ENCODE measurements at places on chromosomes 7 and 10.

GRCh38 chr7:64300641-64301405 lies 12.9 kb upstream of the ZNF736 start:
- no peak for DNase-seq

DNA sequence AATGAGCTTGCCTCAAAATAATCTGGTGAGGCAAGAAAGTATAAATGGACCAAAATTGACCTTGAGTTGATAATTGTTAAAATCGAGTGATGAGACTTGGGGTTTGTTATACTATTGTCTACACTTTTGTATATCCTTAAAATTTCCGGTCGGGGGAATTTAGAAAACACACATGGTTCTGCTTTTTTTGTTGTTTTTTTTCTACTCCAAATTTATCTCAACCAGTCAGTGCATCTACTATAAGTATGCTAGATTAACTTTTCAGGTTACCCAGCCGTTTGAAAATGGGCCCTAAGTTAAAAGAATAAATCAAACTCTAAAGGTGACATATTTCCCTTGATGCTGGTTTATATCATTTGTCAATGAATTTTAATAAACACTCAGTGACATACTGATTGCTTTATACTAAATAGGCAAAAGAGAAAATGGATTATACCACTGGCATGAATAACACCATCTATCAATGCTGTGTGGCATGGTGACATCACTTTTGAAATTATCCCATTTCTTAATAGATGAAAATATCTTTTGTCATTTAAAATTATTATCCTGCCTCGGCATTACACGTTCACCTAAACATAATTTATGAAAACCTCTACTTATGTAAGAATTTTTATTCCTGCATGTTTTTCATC lies 40.3 kb upstream of the ST8SIA6 start:
- no peak for DNase-seq

DNA sequence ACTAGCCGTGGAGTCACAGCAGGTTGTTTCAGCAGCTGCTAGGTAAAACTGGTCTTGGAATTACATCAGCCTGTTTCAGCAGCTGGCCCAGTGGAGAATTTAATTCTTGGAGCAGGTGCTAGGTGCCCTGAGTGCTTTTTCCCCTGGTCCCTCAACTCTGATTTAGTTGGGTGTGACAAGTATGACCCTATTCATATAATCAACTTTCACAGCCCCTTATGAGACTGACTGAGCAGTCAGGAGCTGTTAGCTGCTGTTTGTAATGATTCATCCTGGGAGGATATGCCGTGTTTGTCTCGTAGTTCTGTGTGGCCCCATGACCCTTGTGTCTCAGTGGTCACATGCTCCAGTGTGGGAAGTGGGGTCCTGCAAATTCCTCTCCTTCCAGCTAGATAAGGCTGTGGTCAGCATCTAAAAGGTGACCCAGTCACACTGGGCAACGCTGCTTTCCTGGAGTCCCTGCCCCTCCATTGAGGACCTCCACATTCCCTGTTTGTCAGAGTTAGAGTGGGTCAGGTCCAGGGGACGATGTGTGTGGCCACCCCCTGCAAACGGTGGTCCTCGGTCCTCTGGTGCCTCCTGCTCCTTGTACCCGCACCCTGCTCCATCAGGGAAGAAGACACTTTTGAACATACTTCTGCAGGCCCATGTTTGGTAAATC lies 28.3 kb downstream of the TBATA start:
- no peak for DNase-seq

- no peak for DNase-seq
These were observed 12.9 kb upstream of the CSGALNACT2 start for GRCh38 chr10:43125274-43125845.

GRCh38 chr7:157499835-157500153 lies 163.0 kb downstream of the DNAJB6 start:
- DNase-seq, result no peak

DNA sequence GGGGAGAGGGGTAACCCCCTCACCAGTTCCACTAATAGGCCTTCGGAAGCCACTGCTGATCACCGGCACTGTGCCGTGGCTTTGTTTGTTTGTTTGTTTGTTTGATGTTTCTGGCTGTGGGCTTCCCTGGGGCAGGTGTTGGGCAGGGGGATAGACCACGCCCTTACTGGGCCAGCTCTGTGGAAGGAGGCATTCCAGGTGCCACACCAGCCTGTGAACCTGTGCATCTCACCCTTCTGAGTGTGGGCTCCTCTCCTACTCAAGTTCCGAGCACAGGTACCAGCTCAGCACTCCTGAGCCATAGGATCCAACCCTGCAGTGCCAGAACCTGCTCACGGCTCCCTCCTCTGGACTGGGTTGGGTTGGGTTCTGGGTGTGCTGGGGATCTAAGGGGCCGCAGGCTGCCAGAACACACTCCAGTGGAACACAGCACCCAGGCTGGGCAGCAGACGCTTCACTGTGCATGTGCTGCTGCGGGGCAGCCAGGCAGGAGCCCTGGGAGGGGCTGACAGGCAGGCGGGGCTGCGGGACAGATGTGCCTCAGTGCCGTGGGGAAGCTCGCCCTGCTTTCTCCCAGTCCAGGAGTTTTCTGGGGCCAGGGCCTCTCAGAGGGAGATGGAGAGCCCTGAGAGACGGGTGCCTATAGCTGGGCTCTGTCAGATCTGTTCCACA lies 1053.9 kb downstream of the CNTNAP2 start:
- no peak for DNase-seq

GRCh38 chr10:77637532-77638320 lies at the start of gene KCNMA1:
Gene KCNMA1, minus strand, starts transcription at chr10:77637808.
- DNase-seq, result no peak

DNA sequence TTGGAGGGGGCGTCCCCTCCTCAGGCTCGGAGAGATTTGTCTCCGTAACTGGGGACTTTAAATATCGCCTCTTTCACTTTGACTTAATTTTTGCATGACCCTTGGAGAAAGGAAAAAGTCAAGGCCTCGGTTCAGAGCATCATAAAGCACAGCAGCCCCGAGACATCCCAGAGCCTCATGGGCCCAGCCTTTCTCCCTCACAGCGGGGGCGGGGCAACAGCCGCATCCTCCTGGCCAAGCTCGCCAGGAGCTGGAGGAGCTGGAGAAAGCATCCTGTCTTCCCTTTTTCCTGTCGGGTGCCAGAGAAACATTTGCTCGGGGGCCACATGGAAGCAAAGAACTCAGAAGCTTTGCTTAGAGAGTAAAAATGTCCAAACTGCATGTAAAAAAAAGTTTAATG lies 43.6 kb upstream of the DPYSL4 start:
- no peak for DNase-seq

DNA sequence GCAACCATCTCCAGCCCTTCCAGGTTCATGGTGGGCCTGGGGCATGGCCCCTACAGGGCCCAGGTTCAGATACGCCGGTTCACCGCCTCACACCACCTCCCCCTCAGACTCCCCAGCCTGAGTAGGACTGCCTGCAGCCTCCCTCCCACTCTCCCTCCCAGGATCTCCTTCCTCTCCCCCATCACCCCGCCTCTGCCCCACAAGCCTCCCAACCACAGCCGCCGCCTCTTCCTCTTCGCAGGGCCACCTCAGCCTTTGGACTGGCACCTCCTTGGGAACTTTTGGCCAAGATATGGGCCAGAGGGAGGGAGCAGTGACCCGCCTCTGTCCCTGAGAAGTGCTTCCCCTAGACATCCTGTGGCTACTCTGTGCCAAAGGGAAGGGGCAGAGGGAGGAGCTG lies 9.3 kb downstream of the KCNIP2 start:
- DNase-seq, result no peak

DNA sequence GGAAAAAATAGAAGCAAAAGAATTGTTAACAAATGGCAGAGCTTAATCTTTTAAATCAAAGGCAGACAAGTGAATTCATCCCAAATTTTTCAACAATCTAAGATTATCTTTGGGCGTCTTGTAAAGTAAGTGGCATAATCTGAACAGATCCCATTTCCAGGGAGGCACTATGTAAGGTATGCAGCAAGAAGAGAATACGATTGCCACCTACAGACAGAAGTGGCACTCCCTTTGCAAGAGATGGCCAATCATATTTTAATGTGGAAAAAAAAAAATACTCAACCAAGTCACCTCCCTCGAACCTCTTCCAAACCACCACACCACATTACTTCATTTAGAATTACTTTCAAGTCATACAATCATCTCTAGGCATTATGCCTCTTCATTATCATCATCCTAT lies 4.0 kb downstream of the GFRA1 start:
- peak; percentile 7 for DNase-seq

GRCh38 chr10:54607983-54608382 lies 193.0 kb downstream of the PCDH15 start:
- DNase-seq, result no peak
